ENCODE measurements at places on chromosomes 5 and 9. TPM values are rescaled to one million over a fixed set of nuclear protein-coding genes. Genes with fewer than 3 reads are reported as not detected.

Gene PCDHB10
- total RNA-seq = 0.03 TPM

Gene GALNT12
- total RNA-seq = 4.4 TPM

Gene FAM78A
- 0.34 TPM for total RNA-seq

Gene TAS2R1
- not detected for total RNA-seq

Gene SLC23A1
- 1.5 TPM for total RNA-seq

Gene HACD4
- total RNA-seq = 0.96 TPM
